ENCODE measurements at places on chromosomes 5 and 9. TPM values are rescaled to one million over a fixed set of nuclear protein-coding genes. Genes with fewer than 3 reads are reported as not detected.

- no peak for DNase-seq
Measured at GRCh38 chr5:61246768-61247307, 84.6 kb upstream of the SMIM15 start.

Gene TAF1L
- 0.03 TPM for polyA plus RNA-seq

GRCh38 chr5:76371960-76372322 is 31.1 kb upstream of the IQGAP2 start:
- no peak for DNase-seq

Gene NMRK1
- polyA plus RNA-seq = 39.8 TPM

GRCh38 chr5:133741818-133742355 is 129.5 kb upstream of the FSTL4 start:
- no peak for DNase-seq

DNA sequence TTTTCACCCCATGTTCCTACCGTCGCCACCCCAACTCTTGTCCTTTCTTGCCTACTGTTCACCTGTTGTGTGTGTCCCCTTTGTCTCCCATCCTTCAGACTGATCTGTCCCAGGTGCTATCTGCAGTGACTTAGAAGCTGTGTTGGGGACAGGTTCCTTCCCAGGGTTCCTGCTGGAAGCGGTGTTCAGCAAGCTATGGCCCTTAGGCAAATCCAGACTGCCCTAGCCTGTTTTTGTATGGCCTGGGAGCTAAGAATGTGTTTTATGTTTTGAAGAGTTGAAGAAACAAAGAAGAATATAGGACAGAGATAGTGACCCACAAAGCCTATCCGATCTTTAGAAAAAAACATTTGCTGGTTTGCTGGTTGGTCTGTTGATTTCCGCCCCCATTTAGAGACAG is 236.4 kb downstream of the GOLPH3 start:
- no peak for DNase-seq

Measured in large intestine (tissue), 12 donors.